ENCODE measurements at places on chromosomes 1 and 21.

- DNase-seq, result no peak
These were observed 516.7 kb upstream of the B3GALT2 start for GRCh38 chr1:193703121-193703520.

DNA sequence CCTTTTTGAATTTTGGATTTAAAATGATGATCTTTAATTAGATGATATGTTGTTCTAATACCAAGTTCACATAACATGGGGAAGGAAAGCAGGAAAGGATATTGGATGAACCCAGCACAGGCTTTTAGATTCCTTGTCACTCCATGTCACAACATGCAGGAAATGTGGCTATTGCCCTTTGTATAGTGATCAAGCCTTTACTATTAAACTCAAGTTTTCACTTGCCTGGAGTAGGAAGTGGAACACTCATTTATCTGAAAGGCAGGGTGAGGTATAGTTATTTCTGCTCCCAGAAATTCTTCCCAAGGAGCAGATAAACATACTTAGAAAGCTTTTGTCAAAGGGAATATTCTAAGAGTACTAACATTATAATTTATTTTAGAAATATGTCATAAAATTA is 37.2 kb upstream of the BCAS2 start:
- no peak for DNase-seq

- DNase-seq, result no peak
These were observed 58.8 kb downstream of the ATP6V1G3 start for GRCh38 chr1:198481661-198482060.

DNA sequence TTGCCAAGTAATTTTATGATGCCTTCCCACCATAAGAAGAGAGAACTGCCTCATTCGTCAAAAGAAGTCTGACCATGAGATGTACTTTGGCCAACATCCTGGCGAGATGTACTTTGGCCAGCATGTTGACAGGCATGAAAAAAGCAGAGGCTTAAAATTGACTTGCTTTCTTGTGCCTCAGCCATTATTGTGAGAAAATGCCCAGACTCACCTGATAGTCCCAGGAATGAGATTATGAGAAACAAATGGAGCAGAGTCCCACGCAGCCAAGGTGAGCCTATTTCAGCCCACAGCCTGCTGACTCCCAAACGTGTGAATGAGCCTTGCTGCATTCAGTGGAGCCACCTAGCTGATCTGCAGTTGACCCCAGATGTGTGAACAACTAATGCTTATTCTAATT is 43.5 kb upstream of the ZNF644 start:
- DNase-seq, result no peak

DNA sequence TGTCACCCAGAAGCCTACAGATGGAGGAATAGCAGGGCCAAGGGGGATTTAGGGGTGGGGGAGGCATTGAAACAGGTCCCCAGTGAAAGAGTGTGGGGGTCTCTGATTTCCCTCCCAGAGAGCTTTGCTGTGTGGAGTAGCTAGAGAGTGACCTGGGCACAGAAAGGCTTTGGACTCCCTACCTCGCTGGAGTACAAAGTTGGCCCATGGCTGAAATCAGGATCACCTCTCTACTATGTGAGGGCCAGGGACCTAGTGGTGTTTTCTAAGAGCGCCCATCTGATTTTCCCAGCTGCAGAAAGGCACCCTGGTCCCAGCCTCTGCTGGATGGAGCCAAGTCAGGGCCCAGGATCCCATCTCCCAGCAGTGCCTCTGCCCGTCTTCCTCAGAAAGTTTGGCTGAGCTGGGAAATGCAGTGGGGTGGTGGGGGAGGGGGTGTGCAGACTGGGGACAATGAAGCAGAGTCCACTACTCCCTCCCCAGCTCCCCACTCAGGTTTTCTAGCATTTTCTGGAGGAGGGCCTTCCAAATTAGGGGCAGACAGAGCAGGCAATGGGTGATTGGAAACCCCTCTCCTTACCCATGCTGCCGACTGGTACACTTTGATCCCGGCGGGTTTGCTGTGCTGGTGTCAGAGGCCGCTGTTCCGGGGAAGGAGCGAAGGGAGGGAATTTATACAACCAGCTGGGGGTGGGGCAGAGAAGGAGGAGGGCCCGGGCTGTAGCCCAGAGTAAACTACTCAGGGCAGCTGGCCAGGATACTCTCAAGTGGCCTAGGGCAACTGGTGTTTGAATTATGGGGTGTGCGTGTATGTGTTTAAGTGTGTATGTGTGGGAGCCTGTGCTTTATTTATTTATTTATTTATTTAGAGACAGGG is at the start of gene SELENBP1:
Gene SELENBP1, minus strand, starts transcription at position 648 of the 877 bp plus-strand sequence. Its CDS starts 64 bp downstream, at position 584.
- no peak for DNase-seq

- no peak for DNase-seq
These were observed 6.9 kb downstream of the LMNA start for GRCh38 chr1:156121457-156121856.

GRCh38 chr1:231485029-231485784 is 43.3 kb upstream of the TSNAX start:
- DNase-seq, result no peak

GRCh38 chr1:6445062-6445763 is 20.6 kb downstream of the ESPN start:
- DNase-seq, result peak; percentile 60

Data from activated T-cell treated with anti-CD3 and anti-CD28 coated beads, Interleukin-2, amount 50 U/mL, for 24 hours (primary cell).